ENCODE measurements at places on chromosomes 5 and 9. TPM values are rescaled to one million over a fixed set of nuclear protein-coding genes. Genes with fewer than 3 reads are reported as not detected.
A peak's percentile ranks its signal among the peaks of the same experiment; 100 is the strongest.

DNA sequence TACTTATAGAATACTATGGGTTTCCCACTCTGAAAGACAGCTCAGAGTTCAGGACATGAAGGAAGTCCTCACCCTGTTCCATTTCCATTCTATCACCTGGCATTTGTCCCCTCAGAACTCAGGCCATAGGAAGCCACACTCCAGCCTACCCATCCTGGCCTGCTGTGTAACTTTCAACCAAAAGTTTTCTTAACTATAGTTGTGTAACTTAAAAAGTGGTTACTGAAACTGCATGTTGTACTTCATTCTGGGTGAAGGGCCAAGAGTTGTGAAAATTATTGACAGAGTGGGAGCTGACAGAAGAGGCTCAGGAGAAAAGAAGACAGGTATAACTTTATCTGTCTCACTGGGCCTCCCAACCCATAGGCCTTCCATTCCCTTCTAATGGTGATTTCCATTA, 212.5 kb downstream of the RAB3C start:
- DNase-seq = no peak

DNA sequence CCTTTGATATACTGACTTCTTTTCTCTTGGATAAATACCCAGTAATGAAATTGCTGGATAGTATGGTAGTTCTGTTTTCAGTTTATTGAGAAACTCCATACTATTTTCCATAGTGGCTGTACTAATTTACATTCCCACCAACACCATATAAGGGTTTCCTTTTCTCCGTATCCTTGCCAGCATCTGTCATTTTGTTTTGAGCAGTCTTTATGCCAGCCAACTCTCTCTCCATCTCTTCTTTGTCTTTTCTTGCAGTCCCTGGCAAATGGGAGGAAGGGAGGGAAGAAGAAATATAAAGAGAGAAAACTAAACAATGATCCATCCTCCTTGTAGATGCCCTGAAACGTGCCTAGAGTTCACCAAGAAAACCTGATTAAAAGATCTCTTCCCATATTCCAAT, 9.6 kb upstream of the VLDLR start:
- DNase-seq = no peak

- peak; percentile 48 for DNase-seq
These were observed 20.4 kb upstream of the IER5L start for GRCh38 chr9:129198319-129199043.

DNA sequence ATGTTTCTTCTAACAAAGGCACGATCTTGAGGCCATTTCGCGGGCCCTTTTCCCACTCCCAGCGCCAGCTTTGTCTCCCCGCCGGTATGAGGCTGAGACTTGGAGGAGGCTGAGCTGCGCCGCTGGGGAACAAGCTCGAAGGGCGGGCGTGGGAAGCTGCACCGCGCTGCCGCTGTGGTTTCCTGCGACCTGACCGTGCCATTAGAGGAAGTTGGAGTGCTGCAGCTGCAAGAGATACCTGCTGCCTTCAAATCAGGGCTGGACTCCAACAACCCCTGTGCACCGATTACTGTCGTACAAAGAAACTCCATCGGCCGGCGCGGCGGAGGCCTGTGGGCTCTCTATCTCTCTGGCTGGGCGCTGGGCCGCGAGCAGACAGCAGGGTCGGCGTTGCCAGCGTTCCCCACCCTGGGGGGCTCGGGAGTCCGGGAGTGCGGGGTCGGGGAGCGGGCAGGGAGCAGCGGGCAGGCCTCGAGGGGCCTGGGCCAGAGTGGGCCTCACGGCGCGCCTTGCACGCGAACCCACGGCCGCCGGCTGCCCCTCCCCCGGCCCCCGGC, 1.3 kb upstream of the ERBIN start:
- DNase-seq = peak; percentile 74

DNA sequence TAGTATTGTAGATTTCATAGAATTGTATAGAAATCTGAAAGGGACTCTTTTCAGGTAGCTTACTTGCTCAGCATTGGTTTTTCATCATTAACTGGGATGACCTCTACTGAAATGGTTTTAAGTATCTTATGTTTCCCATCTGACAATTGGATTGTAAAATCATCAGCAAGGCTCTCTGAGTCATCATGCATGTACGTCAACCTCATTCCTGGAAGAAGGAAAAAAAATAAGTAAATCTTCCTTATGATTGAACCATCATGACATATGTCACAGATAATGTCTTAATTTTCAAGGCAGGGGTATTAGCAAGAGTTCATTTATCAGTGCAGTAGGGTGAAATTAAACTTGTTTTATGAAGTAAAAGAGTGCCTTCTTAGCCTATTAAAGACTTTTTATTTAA, 74.9 kb upstream of the CER1 start:
- DNase-seq = no peak

DNA sequence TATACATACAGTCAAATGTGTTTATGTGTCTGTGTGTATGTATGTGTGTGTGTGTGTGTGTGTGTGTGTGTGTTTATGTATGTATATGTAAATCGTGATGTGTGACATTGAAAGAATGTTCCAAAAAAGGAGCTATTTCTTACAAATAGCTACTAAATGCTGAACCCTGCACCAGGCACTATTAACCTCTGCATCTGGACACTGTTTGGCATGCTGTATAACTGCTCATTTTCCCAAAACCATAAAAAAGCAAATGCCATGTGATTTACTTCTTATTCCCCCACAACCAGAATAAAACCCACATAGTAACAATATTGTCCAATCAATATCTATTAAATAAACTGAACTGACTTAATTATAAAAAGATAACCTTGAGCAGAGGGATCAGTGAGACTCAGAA, 91.1 kb downstream of the NR6A1 start:
- no peak for DNase-seq

DNA sequence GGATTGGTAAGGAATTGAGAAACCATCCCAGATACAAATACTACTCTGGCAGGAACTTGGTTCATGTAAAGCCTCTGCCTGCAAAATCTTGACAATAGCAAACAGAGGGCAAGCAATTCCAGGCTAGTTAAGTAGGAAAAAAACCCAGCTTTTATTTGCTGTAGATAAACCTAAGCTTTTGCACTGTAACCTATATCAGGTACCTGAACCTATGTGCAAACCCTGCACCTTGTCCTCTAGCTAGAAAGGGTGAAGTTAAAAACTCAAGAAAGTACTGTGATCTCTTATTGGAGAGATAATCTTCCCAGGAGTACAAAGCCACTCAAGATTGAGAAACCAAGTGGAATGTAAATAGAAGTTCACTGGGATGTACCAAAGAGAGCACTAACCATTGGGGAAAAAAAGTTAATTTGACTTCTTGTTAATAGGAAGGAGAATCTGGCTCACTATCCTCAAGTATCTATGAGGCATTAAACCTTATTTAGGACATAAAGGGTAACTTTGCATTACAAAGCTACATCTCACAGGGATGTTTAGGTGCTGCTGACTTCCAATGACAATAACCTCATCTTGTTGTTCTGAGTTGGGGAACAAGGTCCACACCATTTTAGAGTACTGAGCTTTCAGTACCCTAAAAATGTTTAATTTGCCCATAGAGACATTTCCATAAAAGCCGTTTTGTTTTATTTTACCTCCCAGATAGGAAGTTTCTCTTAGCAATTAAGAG, 73.8 kb upstream of the PCA3 start:
- no peak for DNase-seq

GRCh38 chr9:122274055-122274454, 9.4 kb downstream of the MRRF start:
- DNase-seq = no peak

- no peak for DNase-seq
These were observed 24.0 kb upstream of the TCF7 start for GRCh38 chr5:134090522-134090921.

GRCh38 chr5:168480601-168481000, 5.7 kb upstream of the RARS1 start:
- no peak for DNase-seq

GRCh38 chr5:169153405-169153804, 147.5 kb downstream of the SLIT3 start:
- DNase-seq = peak; percentile 55

- DNase-seq = peak; percentile 46
These were observed 157.0 kb upstream of the RAI14 start for GRCh38 chr5:34499001-34499734.

DNA sequence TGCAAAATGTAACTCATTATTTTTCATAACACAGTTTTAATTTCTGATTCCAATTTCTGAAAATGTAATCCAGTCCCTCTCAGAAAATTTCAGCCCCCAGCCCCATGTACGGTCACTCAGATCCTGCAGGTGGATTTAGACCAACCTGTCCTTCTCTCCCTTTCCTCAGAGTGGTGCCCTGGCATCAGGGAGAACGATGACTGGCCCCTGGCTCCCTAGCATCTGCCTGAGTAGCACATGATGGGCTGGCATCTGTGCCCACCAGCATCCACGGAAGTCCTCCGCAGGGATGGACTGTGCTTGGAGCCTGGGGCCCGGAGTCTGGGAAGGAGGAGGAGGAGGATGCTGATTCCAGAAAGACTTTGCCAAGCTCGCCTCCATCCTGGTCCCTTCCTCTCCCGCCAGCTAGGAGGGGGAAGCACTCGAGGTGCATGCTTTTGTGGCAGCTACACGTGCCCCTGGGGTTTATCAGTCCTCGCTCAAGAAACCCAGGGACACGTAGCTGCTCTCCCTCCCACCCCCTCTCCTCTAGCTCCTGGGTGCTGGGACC, 54.4 kb upstream of the RUFY1 start:
- DNase-seq = no peak

GRCh38 chr5:55969956-55970355, 24.8 kb downstream of the IL6ST start:
- no peak for DNase-seq

GRCh38 chr9:133731876-133732638, 6.1 kb downstream of the SARDH start:
- peak; percentile 27 for DNase-seq

DNA sequence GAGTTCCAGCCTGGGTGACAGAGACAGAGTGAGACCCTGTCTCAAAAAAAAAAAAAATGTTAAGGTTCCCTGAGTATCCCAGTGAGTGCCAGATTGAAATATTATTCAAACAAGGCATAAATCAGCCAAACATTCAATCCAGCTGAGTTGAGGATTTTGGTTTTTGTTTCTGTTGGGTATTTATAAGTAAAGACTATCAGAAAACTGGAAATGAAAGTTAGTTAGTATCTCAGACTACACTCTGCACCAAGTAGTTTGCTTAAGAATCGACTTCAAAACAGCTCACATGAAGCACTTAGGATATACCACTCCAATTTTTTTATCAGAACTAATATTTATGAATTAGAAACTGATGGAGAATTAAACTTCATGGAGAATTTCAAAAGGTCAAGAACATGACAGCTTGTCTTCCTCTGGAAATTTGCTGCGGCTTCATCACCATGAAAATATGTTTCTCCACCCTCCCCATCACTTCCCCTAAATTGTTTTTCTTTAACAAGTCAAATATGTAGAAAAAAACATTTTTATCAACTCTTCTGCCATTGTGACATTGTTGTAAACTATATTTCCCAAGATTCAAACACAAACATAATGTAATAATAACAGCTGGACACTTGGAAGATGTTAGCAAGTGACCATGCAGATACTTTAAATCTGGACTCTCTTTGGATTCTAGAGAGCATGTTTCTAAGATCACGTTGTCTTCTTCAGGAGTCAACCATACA, 110.0 kb upstream of the PTGER4 start:
- DNase-seq = no peak

DNA sequence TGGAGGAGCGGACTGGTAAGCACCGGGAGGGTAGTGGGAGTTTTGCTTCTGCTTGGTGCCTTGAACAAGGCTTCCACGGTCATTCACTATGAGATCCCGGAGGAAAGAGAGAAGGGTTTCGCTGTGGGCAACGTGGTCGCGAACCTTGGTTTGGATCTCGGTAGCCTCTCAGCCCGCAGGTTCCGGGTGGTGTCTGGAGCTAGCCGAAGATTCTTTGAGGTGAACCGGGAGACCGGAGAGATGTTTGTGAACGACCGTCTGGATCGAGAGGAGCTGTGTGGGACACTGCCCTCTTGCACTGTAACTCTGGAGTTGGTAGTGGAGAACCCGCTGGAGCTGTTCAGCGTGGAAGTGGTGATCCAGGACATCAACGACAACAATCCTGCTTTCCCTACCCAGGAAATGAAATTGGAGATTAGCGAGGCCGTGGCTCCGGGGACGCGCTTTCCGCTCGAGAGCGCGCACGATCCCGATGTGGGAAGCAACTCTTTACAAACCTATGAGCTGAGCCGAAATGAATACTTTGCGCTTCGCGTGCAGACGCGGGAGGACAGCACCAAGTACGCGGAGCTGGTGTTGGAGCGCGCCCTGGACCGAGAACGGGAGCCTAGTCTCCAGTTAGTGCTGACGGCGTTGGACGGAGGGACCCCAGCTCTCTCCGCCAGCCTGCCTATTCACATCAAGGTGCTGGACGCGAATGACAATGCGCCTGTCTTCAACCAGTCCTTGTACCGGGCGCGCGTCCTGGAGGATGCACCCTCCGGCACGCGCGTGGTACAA, 556 bp downstream of the PCDHGC3 start:
- DNase-seq = peak; percentile 62

- DNase-seq = no peak
These were observed 37.4 kb upstream of the RUSC2 start for GRCh38 chr9:35452481-35452880.

DNA sequence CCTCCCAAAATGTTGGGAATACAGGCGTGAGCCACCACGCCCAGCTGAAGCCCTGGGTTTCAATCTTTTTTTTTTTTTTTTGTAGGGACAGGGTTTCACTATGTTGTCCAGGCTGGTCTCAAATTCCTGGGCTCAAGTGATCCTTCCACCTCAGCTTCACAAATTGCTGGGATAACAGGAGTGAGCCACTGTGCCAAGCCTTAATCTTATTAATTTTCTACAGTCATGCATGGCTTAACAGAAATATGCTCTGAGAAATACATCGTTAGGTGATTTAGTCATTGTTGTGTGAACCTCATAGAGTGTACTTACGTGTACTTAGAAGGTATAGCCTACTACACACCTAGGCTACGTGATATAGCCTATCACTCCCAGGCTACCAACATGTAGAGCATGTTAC, 31.0 kb downstream of the GLDC start:
- no peak for DNase-seq

- no peak for DNase-seq
These were observed 2.1 kb downstream of the MAP3K1 start for GRCh38 chr5:56817263-56818014.

GRCh38 chr5:173108914-173109313, 35.4 kb upstream of the BNIP1 start:
- no peak for DNase-seq

GRCh38 chr5:26674846-26675245, 363.5 kb downstream of the CDH9 start:
- no peak for DNase-seq

- DNase-seq = no peak
These were observed 29.7 kb upstream of the CDK5RAP2 start for GRCh38 chr9:120609636-120610035.

Gene MLANA
- total RNA-seq = not detected

Gene ZNF658
- 2.4 TPM for total RNA-seq

Gene GGTA1
- 0.07 TPM for total RNA-seq

Gene SHOC1
- 0.37 TPM for total RNA-seq

Gene CDO1
- total RNA-seq = 29.8 TPM

Gene EGR1
- total RNA-seq = 64.2 TPM

Gene SPINK6
- total RNA-seq = not detected

Gene MARCHF3
- total RNA-seq = 9.4 TPM

Gene DND1
- total RNA-seq = 1.3 TPM

Gene PRSS3
- total RNA-seq = 3.5 TPM

Gene SEMA6A
- 68.6 TPM for total RNA-seq

Gene GPR21
- total RNA-seq = 0.50 TPM

Gene PFN3
- not detected for total RNA-seq

Gene GRXCR2
- total RNA-seq = not detected

Gene FOXD4
- 0.30 TPM for total RNA-seq

Gene NUTM2G
- total RNA-seq = 0.32 TPM
